ENCODE measurements at places on chromosomes 12 and 14. TPM values are rescaled to one million over a fixed set of nuclear protein-coding genes. Genes with fewer than 3 reads are reported as not detected.

CISTR gene
- total RNA-seq = not detected

TPH2 gene
- not detected for total RNA-seq

CDC42BPB gene
- 2.8 TPM for total RNA-seq

DHRS2 gene
- 1.7 TPM for total RNA-seq

PRIMA1 gene
- total RNA-seq = not detected

TAS2R9 gene
- total RNA-seq = not detected

COCH gene
- total RNA-seq = 0.87 TPM

TAS2R46 gene
- total RNA-seq = 0.66 TPM

ABCC9 gene
- total RNA-seq = not detected

ZNF891 gene
- total RNA-seq = 1.4 TPM

TMEM229B gene
- total RNA-seq = 3.5 TPM

GALNT4 gene
- 5.5 TPM for total RNA-seq

NRIP2 gene
- not detected for total RNA-seq

TRIM9 gene
- total RNA-seq = 0.43 TPM

DACT1 gene
- total RNA-seq = 0.76 TPM

RND1 gene
- total RNA-seq = 2.0 TPM

INTS13 gene
- 59.0 TPM for total RNA-seq

IAPP gene
- not detected for total RNA-seq

NKX2-1 gene
- not detected for total RNA-seq

CLEC1B gene
- total RNA-seq = not detected

BIN2 gene
- total RNA-seq = 16.4 TPM

LRIG3 gene
- total RNA-seq = 0.14 TPM

CSRP2 gene
- total RNA-seq = 0.42 TPM

PTPRB gene
- 0.05 TPM for total RNA-seq

HOXC11 gene
- total RNA-seq = not detected

BEST3 gene
- not detected for total RNA-seq

ESPL1 gene
- total RNA-seq = 20.0 TPM

RCOR1 gene
- total RNA-seq = 13.9 TPM

CABP1 gene
- not detected for total RNA-seq

CLEC6A gene
- total RNA-seq = not detected

Data from activated T-cell treated with anti-CD3 and anti-CD28 coated beads, Interleukin-2, amount 50 U/mL, for 4 hours (primary cell).